Transverse colon (tissue), 4 donors: ENCODE measurements at places on chromosomes 13 and 19.

DNA sequence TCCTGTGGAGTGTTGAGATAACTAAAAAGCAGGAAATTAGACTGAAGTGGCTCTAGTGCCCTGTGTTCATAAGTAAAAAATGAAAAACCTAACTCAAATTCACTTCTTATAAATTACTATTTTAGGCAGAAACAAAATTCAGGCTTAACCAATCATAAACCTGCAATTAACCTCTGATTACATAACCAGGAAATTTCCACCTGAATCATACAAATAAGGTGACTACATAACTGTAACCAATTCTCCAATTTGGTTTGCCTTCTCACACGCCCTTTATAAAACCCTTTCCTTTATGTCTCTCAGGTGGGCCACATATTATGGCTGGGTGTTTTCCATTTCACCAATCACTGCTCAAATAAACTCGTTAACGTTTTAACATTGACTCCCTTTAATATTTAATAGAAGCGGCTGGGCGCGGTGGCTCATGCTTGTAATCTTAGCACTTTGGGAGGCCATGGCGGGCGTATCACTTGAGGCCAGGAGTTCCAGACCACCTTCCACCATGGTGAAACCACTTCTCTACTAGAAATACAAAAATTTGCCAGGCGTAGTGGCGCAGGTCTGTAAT lies 22.9 kb upstream of the ZNF724 start:
- peak; percentile 21 for DNase-seq

DNA sequence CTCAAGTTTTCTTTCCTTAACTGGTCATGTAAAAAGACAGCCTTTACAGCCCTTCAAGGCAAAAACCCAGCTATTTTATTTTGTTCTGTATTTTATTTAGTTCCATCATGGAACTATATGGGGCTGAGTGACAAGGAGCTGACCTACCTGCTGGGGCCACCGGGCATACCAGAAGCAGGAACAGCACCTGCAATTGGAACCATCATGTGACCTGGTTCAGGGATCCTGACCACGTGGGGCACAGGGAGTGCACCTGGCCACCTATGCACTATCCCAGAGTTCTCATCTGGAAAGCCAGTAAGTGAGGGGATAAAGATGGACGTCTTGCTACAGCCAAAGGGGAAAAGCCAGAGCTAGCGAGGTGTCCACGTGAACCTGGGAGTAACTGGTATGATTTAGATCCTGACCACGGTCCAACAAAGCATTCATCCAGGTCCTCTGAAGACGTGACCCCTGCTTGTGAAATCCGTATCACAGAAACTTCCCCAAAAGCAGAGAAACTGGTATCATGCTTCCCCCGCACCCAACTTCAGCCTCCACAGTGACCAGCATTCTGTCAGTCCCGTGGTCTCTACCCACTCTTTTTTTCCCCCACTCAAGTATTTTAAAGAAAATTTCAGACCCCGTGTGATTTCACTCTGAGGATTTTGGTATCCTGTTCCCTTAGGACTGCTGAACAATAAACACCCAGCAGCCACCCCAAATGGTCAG lies 40.5 kb upstream of the SLC15A1 start:
- DNase-seq, result no peak

DNA sequence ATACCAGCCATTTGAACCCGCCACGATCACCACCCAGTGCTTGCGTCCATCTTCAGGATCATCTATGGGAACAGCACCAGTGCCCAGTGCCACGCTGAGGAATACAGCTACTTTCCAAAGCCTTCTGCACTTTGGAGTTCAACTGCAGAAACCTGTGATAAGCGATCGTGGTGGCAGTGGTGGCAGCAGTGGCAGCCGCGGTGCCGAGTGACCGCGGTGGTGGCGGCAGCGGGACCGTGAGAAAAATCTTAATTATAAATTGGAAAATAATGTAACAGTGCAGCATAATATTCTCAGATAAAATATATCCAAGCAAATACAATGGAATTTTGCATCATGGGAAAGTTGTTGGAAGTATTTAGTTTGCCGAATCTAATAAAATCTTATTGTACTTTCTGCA lies 2270.9 kb downstream of the PCDH9 start:
- DNase-seq, result no peak

DNA sequence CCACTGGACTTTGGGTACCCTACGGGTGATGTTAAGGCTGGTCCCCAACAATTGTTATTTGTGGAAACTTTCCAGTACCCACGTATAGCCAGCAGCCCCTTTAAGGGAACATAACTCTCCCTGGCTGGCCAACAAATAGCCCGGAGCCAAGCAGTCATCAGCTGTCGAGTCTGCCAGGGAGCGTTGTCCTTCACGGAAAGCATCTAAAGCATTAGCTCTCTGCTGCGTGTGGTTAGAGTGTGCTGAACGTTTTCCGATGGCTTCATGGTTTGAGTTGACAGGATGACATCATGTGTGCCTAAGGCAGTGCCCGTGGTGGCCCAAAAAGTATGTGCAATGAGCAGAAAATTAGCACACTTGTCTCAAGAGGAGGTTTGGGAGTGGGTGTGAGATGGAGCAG lies 3.3 kb upstream of the ZNF556 start:
- no peak for DNase-seq

- DNase-seq, result no peak
Measured at GRCh38 chr19:6970443-6970842, 50.8 kb downstream of the MBD3L2B start.

DNA sequence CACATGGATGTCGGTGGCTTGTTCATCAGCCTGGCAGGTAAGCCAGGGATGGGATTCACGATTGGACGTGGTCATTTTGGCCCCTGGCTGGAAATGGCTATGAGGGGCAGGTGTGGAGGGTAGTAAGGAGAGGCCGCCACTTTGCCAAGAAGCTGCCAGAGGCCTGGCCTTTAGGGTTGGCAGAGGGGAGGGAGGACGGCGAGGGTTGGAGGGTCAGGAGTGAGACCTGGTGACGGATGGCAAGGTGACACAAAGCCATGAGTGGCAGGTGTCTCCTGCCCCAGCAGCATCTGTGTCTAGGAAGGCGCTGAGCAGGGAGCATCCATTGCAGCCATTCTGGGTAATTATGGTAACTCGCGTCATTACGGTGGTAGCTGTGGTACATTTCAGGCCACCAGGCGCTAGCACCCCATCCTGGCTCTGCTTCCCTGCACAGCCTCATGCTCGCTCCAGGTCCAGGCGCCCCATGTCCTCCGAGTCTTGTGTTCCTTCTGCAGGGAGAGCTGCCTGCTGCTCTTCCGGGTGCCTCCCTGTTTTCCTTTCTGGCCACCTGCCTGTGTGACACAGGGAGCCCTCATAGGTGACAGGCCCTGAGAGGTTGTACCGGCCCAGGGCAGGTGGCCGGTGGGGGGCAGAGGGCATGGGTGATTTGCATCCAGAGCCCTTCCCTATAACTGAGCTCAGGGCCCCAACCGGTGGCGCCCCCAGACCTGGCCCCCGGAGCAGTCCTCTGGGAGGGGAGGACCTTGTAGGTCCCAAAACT lies 4.2 kb downstream of the SSBP4 start:
- DNase-seq, result no peak

- DNase-seq, result peak; percentile 35
Measured at GRCh38 chr13:19862481-19863313, 752 bp downstream of the ZMYM5 start.

GRCh38 chr19:3842948-3843347 lies 25.9 kb downstream of the ZFR2 start:
- no peak for DNase-seq

DNA sequence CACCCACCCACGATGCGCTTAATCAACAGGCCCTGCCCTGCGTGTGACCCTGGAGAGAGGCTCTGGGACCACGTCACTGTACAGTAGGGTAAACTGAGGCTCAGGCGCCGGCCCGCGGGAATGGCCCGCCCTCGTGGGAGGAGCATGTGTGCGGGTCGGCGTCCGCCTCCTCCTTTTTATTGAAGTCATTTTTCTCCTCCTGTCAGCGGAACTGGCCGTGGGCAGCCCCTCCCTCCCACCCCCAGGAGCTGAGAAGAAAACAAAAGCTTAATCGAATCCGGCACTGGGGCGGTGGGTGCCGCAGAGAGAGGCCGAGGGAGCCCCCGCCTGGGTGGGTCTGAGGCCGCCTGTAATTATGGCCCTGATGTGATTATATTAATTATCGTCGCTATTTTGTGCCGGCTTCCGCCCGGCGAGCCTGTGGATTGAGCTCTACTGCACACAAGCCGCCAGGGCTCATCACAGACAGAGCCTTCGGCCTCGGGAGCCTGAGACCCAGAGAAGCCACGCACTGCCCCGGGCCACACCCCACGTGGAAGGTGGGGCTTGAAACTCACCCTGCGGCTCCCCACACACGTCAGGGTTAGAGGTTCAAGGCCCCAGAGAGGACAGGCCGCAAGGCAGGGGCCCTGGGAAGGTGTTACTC lies 7.0 kb downstream of the C2CD4C start:
- DNase-seq, result no peak

DNA sequence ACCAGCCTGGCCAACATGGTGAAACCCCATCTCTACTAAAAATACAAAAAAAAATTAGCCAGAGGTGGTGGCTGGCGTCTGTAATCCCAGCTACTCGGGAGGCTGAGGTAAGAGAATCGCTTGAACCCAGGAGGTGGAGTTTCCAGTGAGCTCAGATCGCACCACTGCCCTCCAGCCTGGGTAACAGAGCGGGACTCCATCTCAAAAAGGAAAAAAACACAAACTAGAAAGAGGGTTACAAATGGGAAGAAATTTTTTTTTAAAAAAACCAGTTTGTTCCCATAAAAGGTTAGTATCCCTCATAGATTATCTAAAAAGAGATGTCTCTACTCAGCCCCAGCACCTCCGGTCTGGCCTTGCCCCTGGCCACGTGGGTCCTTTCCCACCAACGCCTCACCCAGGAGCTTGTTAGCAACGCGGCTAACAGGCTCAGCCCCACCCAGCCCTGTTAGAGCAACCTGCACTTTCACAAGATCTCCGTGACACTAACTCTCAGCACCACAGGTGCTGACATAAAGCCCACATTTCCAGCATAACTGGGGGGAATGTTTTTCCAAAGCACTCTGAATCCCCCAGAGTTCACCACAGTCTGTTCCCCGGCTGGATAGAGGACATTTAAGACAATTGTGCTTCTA lies 4.3 kb downstream of the DMKN start:
- peak; percentile 71 for DNase-seq

- DNase-seq, result peak; percentile 50
Measured at GRCh38 chr19:7590256-7590655, 5.4 kb upstream of the CAMSAP3 start.

DNA sequence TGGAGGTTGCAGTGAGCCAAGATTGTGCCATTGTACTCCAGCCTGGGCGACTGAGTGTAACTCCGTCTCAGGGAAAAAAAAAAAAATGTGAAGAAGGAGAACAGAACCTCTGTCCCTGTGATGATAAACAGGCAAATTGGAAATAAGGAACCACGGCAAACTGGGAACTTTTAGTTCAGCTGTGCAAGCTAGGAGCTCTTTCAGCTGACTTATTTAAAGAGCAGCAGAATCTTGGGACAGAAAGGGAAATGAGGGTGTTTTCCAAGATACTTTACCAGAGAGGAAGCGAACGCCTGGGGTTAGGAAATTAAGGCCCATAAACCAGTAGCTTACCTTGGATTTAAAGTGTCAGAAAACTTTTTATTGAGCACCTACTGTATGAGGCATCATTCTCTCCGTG lies 3.0 kb upstream of the UPF1 start:
- no peak for DNase-seq

- no peak for DNase-seq
Measured at GRCh38 chr19:49927526-49928264, 1.3 kb upstream of the ATF5 start.

DNA sequence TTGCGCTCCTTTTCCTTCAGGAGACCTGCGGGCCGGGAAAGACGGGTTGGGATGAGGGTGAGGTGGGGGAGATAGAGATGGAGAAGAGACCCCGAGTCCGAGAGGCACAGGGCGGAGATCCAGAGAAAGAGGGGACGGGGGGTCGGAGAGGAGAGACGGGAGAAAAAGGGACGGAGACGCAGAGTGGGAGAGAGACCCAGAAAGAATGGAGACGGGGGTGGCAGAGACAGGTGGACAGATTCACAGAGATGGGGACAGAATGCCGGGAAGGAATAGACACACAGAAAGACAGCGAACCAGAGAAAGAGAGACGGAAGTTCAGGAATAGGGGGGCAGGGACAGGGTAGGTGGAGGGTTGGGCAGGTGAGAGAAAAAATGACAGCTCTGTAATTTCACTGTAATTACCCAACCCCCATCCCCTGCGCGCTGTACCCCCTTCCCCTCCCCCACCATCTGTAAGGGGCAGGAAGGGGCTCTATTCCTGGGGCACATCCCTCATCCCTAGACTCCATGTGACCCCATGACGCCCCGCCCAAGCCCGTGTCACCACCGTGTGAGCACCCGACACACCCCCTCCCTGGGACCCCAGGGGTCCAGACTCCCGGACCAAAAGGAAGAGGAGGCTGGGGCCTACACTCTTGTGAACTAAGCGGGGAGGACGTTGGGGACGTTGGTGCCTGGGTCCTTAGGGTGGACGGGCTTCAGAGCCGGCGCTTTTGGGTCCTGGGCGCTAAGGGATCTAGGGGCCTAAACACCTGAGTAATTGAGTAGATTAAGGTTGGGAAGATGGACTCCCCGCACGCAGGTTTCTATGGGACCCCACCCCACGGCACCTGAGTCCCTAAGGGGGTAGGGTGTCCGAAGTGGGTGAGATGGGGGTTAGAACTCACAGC lies 967 bp downstream of the DBP start:
- peak; percentile 63 for DNase-seq

DNA sequence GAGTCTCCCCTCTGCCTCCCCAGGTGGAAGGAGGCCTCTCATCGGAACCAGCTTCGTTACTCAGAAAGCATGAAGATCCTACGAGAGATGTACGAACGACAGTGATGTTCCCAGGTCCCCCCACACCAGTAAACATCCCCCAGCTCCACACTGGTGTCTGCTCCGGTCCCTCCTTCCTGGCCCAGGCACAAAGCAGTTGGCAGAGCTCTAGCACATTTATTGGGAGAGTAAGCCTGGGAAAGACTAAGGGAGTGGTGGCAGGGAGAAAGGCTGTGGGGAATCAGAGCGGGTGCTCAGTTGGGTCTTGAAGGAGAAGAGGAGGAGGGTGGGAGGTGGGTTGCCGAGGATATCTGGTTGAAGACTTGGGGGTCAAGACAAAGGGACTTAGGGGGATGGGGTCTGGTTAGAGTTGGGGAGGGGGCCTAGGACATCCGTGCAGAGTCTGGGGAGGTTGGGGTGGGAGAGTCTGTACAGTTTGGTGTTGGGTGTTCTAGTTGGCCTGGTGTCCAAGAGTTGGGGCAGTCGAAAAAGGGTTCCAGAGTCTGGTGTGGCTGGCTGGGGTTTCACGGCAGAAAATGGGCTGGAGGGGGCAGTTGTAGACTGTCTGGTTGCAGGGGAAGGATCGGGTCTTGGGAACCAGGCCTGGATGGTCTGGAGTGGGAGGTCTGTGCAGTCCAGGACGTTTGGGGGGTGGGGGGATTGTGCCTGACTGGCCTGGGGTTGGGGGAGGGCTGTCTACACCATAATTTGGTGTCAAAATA lies 2.3 kb downstream of the HSPB6 start:
- DNase-seq, result peak; percentile 7

- DNase-seq, result no peak
Measured at GRCh38 chr13:110231348-110232047, 75.5 kb downstream of the COL4A1 start.

- DNase-seq, result no peak
Measured at GRCh38 chr13:70027551-70027950, 80.1 kb upstream of the ATXN8OS start.

GRCh38 chr13:109874484-109875454 lies 88.4 kb upstream of the IRS2 start:
- no peak for DNase-seq
